Aorta (tissue), 5 donors: ENCODE measurements at places on chromosomes 6 and 20. TPM values are rescaled to one million over a fixed set of nuclear protein-coding genes. Genes with fewer than 3 reads are reported as not detected.

Gene TEAD3
- total RNA-seq = 78.0 TPM

Gene FOXS1
- 20.2 TPM for total RNA-seq

Gene IL20RA
- 0.39 TPM for total RNA-seq

Gene TDRD6
- 1.8 TPM for total RNA-seq

Gene HLA-DOB
- total RNA-seq = 0.62 TPM

Gene GSTA3
- total RNA-seq = not detected

DNA sequence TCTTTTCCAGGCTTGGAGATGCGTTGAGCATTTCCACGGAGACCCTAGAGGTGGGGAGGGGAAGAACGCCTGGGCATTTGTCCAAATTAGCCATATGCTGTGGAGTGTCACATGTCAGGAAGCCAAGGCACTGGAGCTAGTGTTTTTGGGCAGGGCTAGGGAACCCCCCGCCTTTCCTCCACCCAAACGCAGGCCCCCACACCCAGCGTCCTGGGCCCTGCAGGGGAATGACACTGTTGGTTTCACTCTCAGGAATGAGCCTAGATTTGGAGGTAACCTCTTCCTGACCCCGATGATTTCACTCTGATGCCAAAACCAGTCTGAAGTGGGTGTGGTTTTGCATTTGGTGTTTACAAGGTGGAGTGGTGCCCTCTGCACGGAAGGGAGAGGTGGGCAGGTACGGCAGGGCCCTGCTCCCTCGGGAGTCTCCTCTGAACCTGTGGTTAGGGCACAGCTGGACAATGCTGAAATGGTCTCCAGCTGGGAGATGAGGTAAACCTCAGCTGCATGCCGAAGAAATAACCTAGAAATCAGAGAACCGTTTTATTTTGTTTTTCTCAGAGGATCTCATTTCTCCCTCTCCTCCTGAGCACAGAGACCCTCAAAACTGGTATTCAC is 29.5 kb downstream of the MTHFD1L start:
- no peaks in the 10 kb centered on the region for H3K4me1 ChIP-seq
- H3K36me3 ChIP-seq = no peaks in the 10 kb centered on the region

DNA sequence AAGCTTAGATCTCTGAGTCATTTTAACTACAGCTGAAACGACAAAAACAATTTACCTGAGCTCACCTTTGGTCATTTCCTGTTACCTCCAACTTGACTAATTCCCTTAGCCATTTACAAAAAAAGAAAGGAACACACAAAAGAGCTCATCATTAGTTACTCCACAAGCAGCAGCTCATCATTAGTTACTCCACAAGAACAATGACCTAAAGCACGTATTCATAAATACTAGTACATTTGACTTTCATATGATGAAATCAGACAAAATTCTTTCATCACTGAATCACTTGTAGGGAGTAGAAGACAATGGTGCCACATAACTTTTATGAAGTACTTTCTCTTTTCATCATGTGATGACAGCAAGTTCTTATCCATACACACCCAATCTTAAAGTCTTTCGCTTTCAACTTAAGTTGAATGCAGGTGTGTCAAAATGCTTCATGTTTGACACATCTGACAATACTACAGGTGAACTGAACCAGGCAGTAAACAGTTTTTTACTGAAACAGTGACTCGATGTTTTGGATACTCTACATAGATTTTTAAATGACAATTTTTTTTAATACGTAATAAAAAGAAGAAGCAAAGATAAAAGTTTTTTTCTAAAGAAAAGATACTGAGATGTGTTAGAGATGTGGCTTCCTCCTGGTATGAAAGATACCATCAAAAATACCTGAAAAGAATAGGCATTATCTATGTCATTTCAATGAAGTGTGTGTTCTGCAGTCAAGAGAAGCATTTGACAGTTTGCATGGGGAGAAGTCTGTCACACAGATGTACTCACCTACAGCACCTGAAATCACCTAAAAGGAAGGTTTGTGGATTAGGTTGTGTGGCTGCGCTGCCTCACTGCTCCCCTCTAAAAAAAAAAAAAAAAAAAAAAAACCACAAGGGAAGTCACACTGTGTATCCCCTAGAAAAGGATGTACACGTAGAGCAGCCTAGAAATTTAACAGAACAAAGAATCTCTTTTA is 109.1 kb downstream of the PRDM1 start:
- no peaks in the 10 kb centered on the region for H3K27me3 ChIP-seq
- DNase-seq = no peak
- H3K36me3 ChIP-seq = no peaks in the 10 kb centered on the region
- H3K4me3 ChIP-seq = no peak overlapping the region
- no peak overlapping the region for H3K27ac ChIP-seq

- no peaks in the 10 kb centered on the region for H3K36me3 ChIP-seq
- no peak for DNase-seq
- H3K27ac ChIP-seq = no peak overlapping the region
- no peak overlapping the region for H3K4me3 ChIP-seq
- peaks cover 3% of the 10 kb centered on the region for H3K4me1 ChIP-seq
Measured at GRCh38 chr6:41717392-41717736, 18.0 kb downstream of the TFEB start.

- H3K36me3 ChIP-seq = peaks cover 2% of the 10 kb centered on the region
- H3K27me3 ChIP-seq = no peaks in the 10 kb centered on the region
- H3K27ac ChIP-seq = no peak overlapping the region
- H3K4me1 ChIP-seq = no peaks in the 10 kb centered on the region
- DNase-seq = no peak
- H3K4me3 ChIP-seq = no peak overlapping the region
Measured at GRCh38 chr6:127277878-127278843, 11.5 kb downstream of the RNF146 start.

DNA sequence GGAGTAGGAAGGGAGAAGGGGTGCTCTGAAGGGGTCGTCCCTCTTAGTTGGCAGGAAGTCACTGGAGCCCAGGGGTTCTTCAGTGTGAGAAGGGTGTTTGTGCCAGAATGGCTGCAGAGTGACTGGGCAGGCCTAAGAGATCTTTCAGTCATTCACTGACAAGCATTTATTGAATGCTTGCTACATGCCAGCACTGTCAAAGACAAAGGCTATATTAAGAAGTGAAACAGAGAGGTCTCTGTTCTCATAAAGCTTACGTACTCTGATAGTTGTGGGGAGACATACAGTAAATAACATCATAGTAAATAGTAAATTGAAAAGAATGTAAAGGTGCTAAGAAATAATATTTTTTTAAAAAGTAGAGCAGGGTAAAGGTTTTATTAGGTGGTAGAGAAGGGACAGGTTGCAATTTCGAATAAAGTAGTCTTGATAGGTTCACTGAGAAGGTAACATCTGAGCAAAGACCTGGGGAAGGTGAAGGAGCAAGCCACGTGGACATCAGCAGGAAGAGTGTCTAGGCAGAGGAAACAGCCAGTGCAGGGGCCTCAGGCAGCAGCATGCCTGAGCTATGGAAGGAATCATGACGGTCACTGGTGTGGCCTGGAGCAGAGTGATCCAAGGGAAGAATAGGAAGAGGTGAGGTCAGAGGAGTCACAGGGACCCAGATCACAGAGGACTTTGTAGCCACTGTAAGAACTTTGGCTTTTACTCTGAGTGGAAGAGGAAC is 36.3 kb upstream of the RNF8 start:
- H3K36me3 ChIP-seq = peaks cover 21% of the 10 kb centered on the region
- H3K27ac ChIP-seq = no peak overlapping the region
- DNase-seq = no peak
- H3K4me1 ChIP-seq = no peaks in the 10 kb centered on the region
- no peak overlapping the region for H3K4me3 ChIP-seq

- no peak overlapping the region for H3K27ac ChIP-seq
- peaks cover 1% of the 10 kb centered on the region for H3K4me1 ChIP-seq
- no peaks in the 10 kb centered on the region for H3K36me3 ChIP-seq
- no peak overlapping the region for H3K4me3 ChIP-seq
- no peaks in the 10 kb centered on the region for H3K27me3 ChIP-seq
- DNase-seq = no peak
Measured at GRCh38 chr6:8670792-8671191, 235.4 kb upstream of the SLC35B3 start.

- no peaks in the 10 kb centered on the region for H3K36me3 ChIP-seq
- no peak overlapping the region for H3K27ac ChIP-seq
- no peak overlapping the region for H3K4me3 ChIP-seq
- DNase-seq = no peak
Measured at GRCh38 chr6:153085239-153085638, 45.8 kb downstream of the RGS17 start.

GRCh38 chr6:96715608-96716007 is 121.7 kb downstream of the GPR63 start:
- H3K4me1 ChIP-seq = no peaks in the 10 kb centered on the region
- DNase-seq = no peak
- no peaks in the 10 kb centered on the region for H3K27me3 ChIP-seq
- no peaks in the 10 kb centered on the region for H3K36me3 ChIP-seq

DNA sequence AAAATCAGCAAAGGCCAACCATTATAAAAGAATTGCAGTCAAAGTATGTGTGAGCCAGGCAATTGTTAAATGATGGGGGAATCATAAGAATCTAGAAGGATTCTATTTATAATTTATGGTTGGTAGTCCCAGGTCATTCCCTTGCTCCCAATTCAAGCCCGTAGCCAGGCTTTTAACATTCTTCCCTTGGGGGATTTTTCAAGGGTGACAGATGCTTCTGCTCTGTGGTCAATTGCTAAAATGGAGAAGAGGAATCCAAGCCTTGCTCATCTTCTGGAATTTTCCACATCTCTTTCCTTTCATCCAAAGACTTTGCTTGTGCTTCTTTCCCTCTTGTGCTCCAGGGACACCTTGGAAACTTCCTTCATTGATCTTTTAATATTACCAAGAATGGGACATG is 18.0 kb upstream of the BCAS1 start:
- DNase-seq = no peak
- no peak overlapping the region for H3K4me3 ChIP-seq
- H3K36me3 ChIP-seq = no peaks in the 10 kb centered on the region
- no peak overlapping the region for H3K27ac ChIP-seq
- no peaks in the 10 kb centered on the region for H3K4me1 ChIP-seq
- no peaks in the 10 kb centered on the region for H3K27me3 ChIP-seq

DNA sequence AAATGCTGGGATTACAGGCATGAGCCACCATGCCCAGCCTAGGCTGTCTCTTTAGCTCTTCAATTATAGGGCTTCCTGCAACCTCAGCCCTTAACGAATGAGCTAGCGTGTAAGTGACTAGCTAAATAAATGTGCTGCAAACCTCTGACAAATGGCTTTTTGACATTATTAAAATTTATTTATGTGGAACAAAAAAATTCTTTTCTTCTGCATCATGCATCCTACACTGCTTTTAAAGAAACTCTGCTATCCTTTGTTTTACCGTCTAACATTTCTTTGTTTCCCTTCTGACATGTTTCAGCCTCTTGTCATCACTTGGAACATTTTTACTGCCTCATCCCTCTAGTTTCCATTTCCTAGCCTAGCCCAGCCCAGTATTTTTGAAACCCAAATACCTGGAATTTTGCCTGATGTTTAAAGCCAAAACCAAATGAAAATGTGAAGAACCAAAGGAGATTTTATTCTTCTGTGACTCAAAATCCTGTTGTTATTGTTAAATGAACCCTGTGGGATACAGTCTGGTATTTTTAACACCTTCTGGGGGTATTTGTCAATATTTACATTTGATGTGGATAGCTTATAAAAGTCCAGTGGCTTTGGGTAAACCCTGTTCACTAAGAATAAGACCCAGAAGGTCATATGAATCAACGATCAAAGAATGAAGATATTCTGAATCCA is 9.5 kb downstream of the NT5E start:
- H3K27me3 ChIP-seq = no peaks in the 10 kb centered on the region
- H3K36me3 ChIP-seq = no peaks in the 10 kb centered on the region
- no peak overlapping the region for H3K4me3 ChIP-seq

DNA sequence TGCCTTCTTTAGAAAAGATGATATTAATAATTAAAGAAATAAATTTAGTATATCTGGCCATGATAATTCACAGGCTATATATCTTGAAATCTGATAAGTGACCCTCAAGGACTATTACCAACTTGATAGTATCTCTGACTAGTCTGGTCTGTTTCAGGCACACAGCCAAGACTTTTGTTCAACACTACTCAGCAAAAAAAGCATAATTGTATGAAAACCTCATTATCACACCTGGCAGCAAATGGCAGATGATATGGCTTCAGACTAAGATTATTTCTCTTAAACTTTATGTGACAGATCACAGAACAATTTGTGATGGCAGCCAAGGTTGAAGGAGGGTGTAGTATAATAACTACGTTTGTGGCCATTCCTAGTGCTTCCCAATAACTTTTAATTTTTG is 114.7 kb downstream of the RWDD2A start:
- H3K36me3 ChIP-seq = no peaks in the 10 kb centered on the region
- H3K27me3 ChIP-seq = no peaks in the 10 kb centered on the region
- no peaks in the 10 kb centered on the region for H3K4me1 ChIP-seq
- no peak overlapping the region for H3K27ac ChIP-seq
- no peak overlapping the region for H3K4me3 ChIP-seq
- no peak for DNase-seq

DNA sequence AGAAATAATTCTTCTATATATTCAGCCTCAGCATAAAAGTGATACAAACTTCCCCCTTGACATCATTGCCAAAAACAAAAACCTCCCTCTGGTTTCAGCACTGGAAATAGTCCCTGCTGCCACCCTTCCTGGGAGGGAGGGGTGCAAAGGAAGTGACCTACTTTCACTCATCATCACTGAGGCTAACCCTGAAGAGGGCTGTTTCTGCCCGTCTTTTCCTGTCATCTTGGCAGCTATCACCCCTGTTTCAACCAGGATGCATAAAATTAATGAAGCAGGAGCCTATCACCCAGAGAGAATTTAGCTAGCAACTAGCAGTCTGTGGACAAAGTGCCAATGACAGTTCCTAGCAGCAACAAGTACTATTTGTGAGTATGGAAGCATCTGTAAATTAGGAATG is 397.8 kb downstream of the LAMA2 start:
- H3K27me3 ChIP-seq = no peaks in the 10 kb centered on the region
- no peak overlapping the region for H3K27ac ChIP-seq
- H3K36me3 ChIP-seq = peaks cover 5% of the 10 kb centered on the region

DNA sequence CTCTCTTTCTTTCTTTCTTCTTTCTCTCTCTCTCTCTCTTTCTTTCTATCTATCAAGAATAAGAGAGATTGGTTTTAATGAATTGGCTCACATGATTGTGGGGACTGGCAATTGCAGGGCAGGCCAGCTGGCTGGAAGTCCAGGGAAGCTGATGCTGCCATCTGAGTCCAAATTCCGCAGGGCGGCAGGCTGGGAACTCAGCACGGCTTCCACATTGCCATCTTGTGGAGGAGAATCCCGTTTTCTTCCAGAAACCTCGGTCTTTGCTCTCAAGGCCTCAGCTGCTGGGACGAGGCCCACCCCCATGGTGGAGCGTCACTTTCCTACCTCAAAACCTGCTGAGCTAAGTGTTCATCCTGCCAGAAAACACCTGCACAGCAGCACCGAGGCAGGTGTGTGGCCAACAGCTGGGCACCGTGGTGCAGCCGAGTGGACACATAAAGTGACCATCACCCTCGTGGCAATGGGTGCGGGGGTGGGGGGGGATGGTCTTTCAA is 58.8 kb upstream of the SLCO4A1 start:
- no peaks in the 10 kb centered on the region for H3K36me3 ChIP-seq
- no peaks in the 10 kb centered on the region for H3K4me1 ChIP-seq
- H3K4me3 ChIP-seq = no peak overlapping the region
- no peak overlapping the region for H3K27ac ChIP-seq
- DNase-seq = no peak
